ENCODE measurements at places on chromosomes 1 and 21. TPM values are rescaled to one million over a fixed set of nuclear protein-coding genes. Genes with fewer than 3 reads are reported as not detected.

The FMOD gene
- 16.1 TPM for total RNA-seq

DNA sequence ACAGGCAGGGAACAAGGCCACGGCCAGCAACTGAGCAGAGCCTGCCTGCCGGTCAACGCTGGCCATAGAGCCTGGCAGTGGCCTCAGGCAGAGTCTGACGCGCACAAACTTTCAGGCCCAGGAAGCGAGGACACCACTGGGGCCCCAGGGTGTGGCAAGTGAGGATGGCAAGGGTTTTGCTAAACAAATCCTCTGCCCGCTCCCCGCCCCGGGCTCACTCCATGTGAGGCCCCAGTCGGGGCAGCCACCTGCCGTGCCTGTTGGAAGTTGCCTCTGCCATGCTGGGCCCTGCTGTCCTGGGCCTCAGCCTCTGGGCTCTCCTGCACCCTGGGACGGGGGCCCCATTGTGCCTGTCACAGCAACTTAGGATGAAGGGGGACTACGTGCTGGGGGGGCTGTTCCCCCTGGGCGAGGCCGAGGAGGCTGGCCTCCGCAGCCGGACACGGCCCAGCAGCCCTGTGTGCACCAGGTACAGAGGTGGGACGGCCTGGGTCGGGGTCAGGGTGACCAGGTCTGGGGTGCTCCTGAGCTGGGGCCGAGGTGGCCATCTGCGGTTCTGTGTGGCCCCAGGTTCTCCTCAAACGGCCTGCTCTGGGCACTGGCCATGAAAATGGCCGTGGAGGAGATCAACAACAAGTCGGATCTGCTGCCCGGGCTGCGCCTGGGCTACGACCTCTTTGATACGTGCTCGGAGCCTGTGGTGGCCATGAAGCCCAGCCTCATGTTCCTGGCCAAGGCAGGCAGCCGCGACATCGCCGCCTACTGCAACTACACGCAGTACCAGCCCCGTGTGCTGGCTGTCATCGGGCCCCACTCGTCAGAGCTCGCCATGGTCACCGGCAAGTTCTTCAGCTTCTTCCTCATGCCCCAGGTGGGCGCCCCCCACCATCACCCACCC is at the start of gene TAS1R3:
TSS of gene TAS1R3 (plus strand) at position 213 of the 898 bp plus-strand sequence. CDS start at position 279, 66 bp downstream.
- H3K27ac ChIP-seq, result no peak within 1 kb of the TSS
- H3K4me1 ChIP-seq, result peaks cover 21% of the 10 kb centered on the region
- no peak within 1 kb of the TSS for H3K4me3 ChIP-seq
- H3K27me3 ChIP-seq, result no peaks in the 10 kb centered on the region
- peaks cover 40% of the 10 kb centered on the region for H3K36me3 ChIP-seq

GRCh38 chr1:10380594-10381275 is 18.1 kb upstream of the PGD start:
- H3K4me3 ChIP-seq, result no peak overlapping the region
- no peak overlapping the region for H3K27ac ChIP-seq
- no peaks in the 10 kb centered on the region for H3K27me3 ChIP-seq
- DNase-seq, result no peak
- peaks cover 28% of the 10 kb centered on the region for H3K4me1 ChIP-seq
- H3K36me3 ChIP-seq, result peaks cover 47% of the 10 kb centered on the region

- peaks cover 3% of the 10 kb centered on the region for H3K4me1 ChIP-seq
- H3K27ac ChIP-seq, result no peak overlapping the region
- no peaks in the 10 kb centered on the region for H3K36me3 ChIP-seq
- H3K4me3 ChIP-seq, result no peak overlapping the region
Measured at GRCh38 chr1:81463936-81464837, 336.5 kb upstream of the ADGRL2 start.

The TRABD2B gene
- total RNA-seq, result 0.92 TPM

- no peak overlapping the region for H3K27ac ChIP-seq
- no peak overlapping the region for H3K4me3 ChIP-seq
- H3K4me1 ChIP-seq, result no peaks in the 10 kb centered on the region
- no peak for DNase-seq
- H3K36me3 ChIP-seq, result no peaks in the 10 kb centered on the region
Measured at GRCh38 chr1:66834926-66835325, 33.9 kb upstream of the INSL5 start.

GRCh38 chr1:227070638-227071285 is 130.7 kb downstream of the COQ8A start:
- H3K27ac ChIP-seq, result no peak overlapping the region
- peaks cover 10% of the 10 kb centered on the region for H3K36me3 ChIP-seq
- no peaks in the 10 kb centered on the region for H3K4me1 ChIP-seq
- no peak overlapping the region for H3K4me3 ChIP-seq

DNA sequence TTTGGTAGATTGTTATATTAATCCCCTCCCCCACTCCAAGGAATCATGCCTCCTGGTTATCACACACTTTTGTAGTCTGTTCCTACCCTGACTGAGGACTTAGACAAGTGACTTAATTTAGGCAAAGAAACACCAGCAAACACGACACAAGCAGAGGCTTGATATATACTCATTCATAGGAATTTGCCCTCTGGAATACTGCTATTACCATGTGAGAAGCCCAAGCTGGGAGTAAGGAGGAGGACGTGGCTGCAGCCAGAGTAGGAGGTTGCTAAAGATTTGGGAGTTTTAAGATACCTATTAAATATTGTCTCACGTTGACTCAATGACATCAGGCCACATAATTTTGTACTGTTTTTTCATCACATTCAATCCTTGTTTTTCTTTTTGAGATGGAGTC is 100.2 kb downstream of the LRRC53 start:
- no peak overlapping the region for H3K4me3 ChIP-seq
- no peaks in the 10 kb centered on the region for H3K4me1 ChIP-seq
- H3K27me3 ChIP-seq, result no peaks in the 10 kb centered on the region
- no peaks in the 10 kb centered on the region for H3K36me3 ChIP-seq
- no peak overlapping the region for H3K27ac ChIP-seq

DNA sequence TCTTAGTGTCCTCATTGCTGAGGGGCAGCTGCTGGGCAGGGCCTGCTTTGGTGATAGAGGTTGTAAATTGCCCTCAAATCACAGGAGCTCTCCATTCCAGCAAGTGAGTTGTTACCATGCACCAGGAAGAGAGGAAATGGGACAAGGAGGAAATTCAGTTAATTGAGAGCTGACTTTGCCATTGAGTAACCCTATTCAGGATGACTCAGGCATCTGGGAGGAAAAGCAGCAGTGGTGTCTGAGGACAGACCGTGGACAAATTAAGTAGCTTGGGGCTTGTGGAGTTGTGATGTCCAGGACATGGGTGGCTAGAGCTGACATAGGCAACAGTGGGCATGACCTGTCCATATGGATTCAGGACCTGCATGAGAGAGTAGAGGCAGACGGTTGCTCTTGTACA is 5.9 kb downstream of the ARHGEF10L start:
- peaks cover 5% of the 10 kb centered on the region for H3K27me3 ChIP-seq
- H3K36me3 ChIP-seq, result no peaks in the 10 kb centered on the region
- DNase-seq, result no peak
- H3K4me1 ChIP-seq, result peaks cover 58% of the 10 kb centered on the region
- H3K27ac ChIP-seq, result no peak overlapping the region

The NBPF4 gene
- not detected for total RNA-seq

The CD1E gene
- 0.28 TPM for total RNA-seq

GRCh38 chr1:181204530-181204929 is 116.0 kb downstream of the IER5 start:
- H3K4me1 ChIP-seq, result peaks cover 8% of the 10 kb centered on the region
- DNase-seq, result no peak
- H3K4me3 ChIP-seq, result no peak overlapping the region
- no peaks in the 10 kb centered on the region for H3K27me3 ChIP-seq
- H3K27ac ChIP-seq, result no peak overlapping the region

The FCGR2B gene
- 6.0 TPM for total RNA-seq

The FTCD gene
- 0.55 TPM for total RNA-seq

The AMIGO1 gene
- 15.0 TPM for total RNA-seq

The OR2T34 gene
- total RNA-seq, result not detected

DNA sequence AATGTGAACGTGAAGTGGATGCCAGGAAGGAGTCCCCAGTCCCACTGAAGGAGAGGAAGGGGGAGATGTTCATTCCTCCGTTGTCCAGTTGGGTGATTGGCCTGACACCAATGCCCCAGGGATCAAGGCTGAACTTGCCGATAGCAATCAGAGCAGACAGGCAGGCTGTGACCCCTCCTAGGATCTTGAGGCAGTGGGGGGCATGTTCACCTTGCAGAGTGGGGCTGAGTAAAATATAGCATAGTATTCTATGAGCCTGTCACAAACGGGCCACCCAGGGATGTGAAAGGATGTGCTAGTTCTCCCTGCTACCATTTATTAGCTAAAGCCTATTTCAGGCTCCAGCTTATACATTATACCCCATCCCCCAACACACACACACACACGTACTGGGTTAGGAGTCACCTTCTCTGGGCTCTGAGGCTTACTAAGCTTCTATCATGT is 80.7 kb upstream of the CD34 start:
- H3K4me1 ChIP-seq, result no peaks in the 10 kb centered on the region
- H3K4me3 ChIP-seq, result no peak overlapping the region
- no peak for DNase-seq
- H3K27me3 ChIP-seq, result no peaks in the 10 kb centered on the region

The AMPD1 gene
- total RNA-seq, result not detected

- no peak for DNase-seq
- no peak overlapping the region for H3K4me3 ChIP-seq
- no peaks in the 10 kb centered on the region for H3K36me3 ChIP-seq
- no peaks in the 10 kb centered on the region for H3K27me3 ChIP-seq
- H3K27ac ChIP-seq, result no peak overlapping the region
Measured at GRCh38 chr1:1148569-1148968, 25.1 kb upstream of the TTLL10 start.

DNA sequence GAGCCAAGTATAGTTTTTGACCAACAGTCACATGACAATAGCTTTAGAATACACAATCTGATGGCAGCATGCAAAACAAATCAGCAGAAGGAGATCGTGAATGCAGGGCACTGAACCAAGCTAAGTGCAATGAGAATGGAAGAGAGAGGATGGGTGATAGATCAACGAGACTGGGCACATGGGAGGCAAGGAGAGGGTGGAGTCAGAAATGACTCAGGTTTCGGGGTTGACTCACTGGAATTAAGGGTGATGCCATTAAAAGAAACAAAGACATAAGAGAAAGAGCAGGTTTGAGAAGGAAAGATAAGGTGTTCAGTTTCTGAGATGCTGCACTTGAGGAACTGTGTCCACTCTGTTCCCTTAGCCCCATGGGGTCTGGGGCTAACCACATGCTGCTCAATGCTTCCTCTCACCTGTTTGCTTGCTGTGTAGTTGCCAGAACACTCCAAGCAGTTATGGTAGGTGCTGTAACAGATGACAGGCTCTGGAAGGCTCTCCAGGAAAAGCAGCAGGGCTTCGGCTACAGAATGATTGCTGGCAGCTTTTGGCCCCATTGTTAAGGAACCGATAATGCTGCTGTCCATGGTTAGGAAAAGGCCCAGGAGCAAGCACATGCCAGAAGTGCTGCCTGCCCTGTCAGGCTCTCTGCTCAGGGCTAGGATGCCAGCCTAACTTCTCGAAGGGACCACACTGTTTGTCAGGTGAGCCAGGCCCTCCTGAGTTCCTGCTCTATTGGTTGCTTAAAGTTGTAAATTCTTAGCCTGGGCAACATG is 6.1 kb upstream of the MTF1 start:
- no peaks in the 10 kb centered on the region for H3K4me1 ChIP-seq
- H3K36me3 ChIP-seq, result peaks cover 48% of the 10 kb centered on the region
- H3K4me3 ChIP-seq, result no peak overlapping the region
- no peak for DNase-seq
- no peak overlapping the region for H3K27ac ChIP-seq

GRCh38 chr1:7648761-7649384 is 122.2 kb upstream of the VAMP3 start:
- H3K4me3 ChIP-seq, result no peak overlapping the region
- H3K27me3 ChIP-seq, result no peaks in the 10 kb centered on the region
- no peak overlapping the region for H3K27ac ChIP-seq
- no peaks in the 10 kb centered on the region for H3K36me3 ChIP-seq

DNA sequence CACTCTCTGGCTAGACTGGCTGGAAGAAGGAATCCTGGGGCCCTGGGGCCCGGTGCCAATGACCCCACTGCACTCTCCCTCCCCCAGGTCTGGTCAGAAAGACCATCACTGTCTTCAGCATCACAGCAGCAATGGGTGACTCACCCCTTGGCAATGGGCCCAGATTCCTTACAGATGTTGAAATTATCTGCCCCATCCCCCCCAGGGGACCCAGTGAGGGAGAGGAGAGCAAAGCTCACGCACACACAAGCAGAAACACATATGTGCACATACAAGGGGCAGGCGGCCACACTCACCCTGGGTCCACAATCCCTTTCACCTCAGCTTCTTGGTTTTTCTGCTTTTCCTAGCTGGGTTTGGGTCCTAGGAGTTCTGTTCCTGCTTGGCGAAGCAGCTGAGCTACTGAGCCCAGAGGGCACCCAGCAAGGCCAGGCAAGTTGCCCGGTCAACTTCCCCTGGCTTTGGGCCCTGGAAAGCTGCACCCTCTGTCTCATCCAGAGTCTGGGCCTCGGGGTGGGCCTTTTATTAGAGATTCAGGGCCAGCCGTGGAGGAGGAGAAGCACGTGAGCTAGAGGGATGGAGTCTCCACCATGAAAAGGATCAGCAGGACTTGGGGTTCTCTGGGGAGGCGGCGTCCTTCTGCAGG is 2.6 kb downstream of the COL16A1 start:
- peak overlapping the region; percentile 13 for H3K4me3 ChIP-seq
- DNase-seq, result peak; percentile 78
- peaks cover 39% of the 10 kb centered on the region for H3K4me1 ChIP-seq
- peaks cover 21% of the 10 kb centered on the region for H3K36me3 ChIP-seq

DNA sequence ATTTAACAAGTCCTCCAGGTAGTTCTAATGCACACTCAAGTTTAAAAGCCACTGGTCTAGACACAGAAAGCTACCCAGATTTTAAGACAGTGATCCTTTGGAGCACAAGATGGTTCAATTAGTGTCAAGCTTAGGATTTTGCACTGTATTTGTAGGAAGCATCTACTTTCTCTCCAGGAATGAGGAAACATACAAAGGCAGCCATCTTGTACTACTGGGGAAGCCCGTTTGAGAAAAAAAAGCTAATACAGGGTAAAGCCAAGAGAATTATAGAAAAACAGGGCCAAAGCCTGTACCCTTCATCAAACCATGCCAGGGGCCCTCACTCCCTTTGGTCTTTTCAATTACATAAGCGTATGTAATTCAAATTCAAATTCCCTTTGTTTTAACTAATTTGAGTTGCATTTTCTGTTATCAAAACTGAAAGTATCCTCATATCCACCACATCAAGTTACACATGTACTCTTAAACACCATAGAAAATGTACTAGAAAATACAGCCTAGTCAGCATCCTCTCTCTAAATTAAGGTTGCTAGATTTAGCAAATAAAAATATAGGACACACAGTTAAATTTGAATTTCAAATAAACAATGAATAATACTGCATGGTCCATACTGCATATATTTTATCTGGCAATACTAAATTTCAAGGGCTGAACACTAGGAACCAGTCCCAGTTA is 17.4 kb downstream of the PIK3R3 start:
- no peak overlapping the region for H3K4me3 ChIP-seq
- DNase-seq, result no peak
- H3K36me3 ChIP-seq, result no peaks in the 10 kb centered on the region

- H3K36me3 ChIP-seq, result no peaks in the 10 kb centered on the region
- H3K4me1 ChIP-seq, result peaks cover 46% of the 10 kb centered on the region
- H3K4me3 ChIP-seq, result no peak overlapping the region
- DNase-seq, result no peak
Measured at GRCh38 chr1:15950763-15951295, 25.1 kb downstream of the ZBTB17 start.
